ENCODE measurements at places on chromosomes 6 and 20.

GRCh38 chr6:21240709-21241108 is 352.8 kb upstream of the SOX4 start:
- no peak for DNase-seq

GRCh38 chr20:59850018-59850641 is 83.3 kb downstream of the SYCP2 start:
- no peak for DNase-seq

- no peak for DNase-seq
These were observed 120.9 kb upstream of the SLC2A12 start for GRCh38 chr6:134173366-134173725.

DNA sequence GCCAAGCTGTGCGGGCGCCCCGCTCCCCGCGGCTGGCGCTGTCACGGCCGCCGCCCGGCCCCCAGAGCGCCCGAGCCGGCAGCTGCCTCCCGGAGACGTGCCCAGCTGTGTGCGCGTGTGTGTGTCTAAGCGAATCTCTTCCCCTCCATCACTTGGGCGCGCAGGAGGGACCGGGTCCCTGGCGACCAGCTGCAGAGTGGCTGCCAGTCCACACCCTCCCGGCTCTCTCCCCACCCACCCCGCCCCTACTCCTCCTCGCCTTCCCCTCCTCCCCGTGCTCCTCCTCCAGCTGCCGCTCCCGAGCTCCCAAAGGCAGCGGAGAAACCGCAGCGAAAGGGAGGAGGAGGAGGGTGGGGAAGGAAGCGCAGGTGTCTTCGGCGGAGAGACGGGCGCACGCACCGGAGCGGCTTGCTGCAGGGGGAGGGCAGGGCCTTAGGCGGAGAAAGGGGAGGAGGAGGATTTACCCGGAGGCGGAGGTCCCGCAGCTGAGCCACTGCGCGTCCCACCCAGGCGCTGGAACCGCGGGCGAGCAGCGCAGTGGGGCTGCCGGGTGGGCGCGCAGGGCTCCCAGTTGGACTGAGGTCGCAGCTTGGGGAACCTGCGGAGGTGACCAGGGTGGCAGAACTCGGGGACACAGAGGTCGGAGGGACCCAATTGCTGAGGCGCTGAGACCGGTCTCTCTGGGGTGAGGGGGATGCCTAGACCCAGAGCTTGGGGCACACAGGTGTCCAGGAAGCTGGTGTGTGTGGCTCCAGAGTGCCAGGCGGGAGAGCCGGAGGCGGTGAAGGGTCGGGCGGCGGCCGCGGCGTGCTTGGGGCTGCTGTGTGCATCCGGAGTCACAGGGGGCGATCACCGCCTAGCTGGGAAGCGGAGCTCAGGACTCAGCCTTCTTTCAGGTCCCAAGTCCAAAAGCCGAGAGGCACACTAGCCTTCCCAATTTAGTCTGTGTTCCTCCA is at the start of gene HS3ST5:
HS3ST5 (minus strand) TSS at position 198 of the 956 bp plus-strand sequence. CDS start 280,178 bp downstream, outside the sequence.
- no peak for DNase-seq

DNA sequence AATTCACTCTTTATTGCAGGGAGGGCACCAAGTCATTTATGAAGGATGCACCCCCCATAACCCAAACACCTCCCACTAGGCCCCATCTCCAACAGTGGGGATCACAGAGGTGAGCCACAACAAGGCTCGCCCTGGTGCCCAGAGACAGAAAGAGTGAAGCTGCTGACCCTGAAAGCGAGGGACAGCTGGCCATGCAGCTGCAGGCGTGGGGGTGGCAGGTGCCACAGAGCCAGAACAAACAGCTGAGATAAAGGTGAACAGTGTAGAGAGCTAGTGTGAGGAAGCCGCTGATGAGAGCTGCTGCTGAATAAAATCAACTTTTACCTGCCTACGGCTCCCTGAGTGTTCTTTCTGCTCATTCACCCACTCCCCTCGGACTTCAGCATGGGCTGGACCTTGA is 18.8 kb upstream of the RGS17 start:
- DNase-seq, result no peak

GRCh38 chr6:138979813-138980668 is 8.0 kb downstream of the REPS1 start:
- DNase-seq, result peak; percentile 8

GRCh38 chr6:105204331-105204730 is 24.5 kb upstream of the POPDC3 start:
- no peak for DNase-seq

DNA sequence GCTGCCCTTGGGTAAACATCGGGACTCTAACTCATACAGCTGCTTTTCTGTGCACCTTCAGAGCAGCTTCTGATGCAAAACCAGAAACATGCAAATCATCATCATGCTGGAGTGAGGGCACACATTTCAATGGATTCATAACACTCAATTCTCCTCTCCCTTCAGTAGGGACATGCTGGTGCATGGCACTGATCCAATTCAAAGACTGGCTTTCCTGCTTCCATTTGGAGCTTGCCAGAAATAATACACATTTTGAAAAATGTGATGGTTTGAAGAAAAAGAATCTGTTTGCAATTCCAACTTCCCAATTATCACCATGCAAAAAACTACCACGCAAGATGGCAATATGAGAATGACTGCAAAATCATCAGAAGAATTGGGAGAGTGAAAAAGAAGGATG is 65.2 kb upstream of the PDE10A start:
- no peak for DNase-seq

- no peak for DNase-seq
These were observed 10.6 kb downstream of the SIRPG start for GRCh38 chr20:1646975-1647431.

- no peak for DNase-seq
These were observed 320.9 kb upstream of the CITED2 start for GRCh38 chr6:139695361-139695760.

DNA sequence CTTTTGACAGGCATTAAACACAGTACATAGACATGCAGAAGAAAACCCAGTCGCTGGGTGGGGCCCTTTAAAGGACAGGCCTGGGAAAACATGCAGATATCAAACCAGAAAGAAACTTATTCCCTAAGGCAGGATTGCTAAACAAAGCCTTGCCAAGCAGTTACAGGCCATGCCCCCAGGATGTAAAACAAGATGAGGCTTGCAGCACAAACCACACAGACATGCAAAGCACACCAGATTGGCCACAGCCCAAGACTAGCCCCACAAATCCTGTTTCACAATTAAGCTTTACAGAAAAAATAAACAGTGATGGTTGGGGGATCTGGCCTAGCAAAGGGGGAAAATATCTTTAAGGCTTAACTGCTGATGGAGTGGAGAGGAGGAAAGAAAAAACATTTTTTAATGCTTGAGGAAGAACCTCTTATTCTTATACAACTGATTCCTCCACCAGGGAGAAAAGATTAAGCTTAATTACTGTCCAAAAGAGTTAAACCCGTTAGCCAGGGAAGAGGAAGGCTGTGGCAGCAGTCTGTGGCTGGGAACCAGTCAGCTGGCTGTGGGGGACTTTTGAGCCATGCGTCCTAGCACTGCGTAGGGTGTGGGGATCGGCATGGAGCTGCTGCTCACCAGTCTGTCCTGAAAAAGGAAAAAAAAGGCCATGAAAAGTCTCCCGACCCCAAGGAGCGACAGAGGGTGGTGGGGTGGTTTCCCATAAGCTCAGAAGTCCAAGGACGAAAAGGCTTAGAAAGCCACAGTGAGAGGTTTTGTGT is 28.4 kb downstream of the COL19A1 start:
- no peak for DNase-seq

- no peak for DNase-seq
These were observed 426.0 kb downstream of the LMBRD1 start for GRCh38 chr6:69370763-69371162.

GRCh38 chr6:32932132-32932868 is 8.5 kb downstream of the HLA-DMB start:
- DNase-seq, result no peak

DNA sequence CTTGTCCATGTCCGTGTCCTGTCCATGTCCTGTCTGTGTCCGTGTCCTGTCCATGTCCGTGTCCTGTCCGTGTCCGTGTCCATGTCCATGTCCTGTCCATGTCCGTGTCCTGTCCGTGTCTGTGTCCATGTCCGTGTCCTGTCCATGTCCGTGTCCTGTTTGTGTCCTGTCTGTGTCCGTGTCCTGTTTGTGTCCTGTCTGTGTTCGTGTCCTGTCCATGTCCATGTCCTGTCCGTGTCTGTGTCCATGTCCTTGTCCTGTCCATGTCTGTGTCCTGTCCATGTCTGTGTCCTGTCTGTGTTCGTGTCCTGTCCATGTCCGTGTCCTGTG is 55.0 kb upstream of the BHLHE23 start:
- no peak for DNase-seq

- DNase-seq, result no peak
These were observed 20.3 kb downstream of the ENPP1 start for GRCh38 chr6:131828080-131828479.

- DNase-seq, result no peak
These were observed 12.4 kb downstream of the SERINC1 start for GRCh38 chr6:122459240-122459639.

DNA sequence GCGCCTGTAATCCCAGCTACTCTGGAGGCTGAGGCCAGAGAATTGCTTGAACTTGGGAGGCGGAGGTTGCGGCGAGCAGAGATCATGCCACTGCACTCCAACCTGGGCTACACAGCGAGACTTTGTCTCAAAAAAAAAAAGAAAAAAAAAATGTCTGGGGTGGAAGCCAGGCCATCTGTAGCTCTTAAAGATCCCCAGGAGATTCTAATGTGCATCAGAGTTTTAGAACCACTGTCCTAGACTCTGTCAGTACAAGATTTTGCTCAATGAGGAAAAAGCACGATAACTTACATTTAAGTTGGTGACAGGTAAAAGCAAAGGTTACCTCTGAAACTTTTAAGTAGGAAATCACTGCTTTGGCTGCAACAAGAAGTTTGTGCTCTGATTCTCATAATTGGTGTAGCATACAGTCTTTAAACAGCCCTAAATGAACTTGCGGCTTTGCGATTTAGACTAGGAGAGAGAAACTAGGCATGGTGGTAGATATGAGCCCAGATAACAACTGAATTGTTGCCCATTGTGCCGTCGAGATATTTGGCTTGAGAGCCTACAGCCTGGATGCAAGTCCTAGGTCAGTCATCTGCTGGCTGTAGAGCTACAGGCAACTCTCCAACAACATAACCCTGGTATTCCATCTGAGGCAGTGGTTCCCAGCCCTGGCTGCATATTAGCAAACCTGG is 67.2 kb downstream of the BACH2 start:
- no peak for DNase-seq

DNA sequence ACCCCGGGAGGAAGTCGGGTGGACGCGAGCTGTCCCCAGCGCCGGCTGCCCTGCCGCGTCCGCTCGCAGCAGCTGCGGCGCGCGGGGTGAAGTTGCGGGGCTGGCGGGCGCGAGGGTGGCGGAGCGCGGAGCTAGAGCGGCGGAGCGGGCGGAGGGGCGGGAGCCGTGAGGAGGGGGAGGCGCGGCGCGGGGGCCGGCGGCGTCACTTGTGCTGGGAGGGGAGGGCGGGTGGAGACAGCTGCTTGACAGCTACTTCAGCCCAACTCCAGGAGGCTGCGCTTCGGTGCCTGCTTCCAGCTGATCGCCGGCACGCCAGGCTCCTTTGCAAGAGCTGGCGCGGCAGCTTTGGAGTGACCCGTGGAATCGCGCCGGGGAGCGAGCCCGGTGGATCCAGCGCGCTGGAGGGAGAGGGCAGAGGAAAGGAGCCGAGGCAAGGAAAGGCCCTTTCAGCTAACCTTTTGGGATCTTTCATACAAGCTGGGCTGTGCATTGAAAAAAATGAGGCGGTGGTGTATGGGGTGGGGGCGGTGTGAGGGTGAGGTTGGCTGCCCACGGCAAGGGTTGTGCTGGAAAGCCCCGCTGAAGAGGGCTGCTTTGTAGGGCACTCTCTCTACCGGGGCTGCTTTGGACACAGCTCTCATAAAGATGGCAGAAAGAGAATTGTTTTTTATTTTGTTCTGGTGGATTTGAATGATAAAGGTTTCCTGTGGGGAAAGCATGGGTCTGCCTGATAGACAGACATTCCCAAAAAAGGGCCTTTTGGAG is 24.6 kb downstream of the RIPOR2 start:
- no peak for DNase-seq

- no peak for DNase-seq
These were observed 47.5 kb downstream of the RNASET2 start for GRCh38 chr6:166908811-166909210.

DNA sequence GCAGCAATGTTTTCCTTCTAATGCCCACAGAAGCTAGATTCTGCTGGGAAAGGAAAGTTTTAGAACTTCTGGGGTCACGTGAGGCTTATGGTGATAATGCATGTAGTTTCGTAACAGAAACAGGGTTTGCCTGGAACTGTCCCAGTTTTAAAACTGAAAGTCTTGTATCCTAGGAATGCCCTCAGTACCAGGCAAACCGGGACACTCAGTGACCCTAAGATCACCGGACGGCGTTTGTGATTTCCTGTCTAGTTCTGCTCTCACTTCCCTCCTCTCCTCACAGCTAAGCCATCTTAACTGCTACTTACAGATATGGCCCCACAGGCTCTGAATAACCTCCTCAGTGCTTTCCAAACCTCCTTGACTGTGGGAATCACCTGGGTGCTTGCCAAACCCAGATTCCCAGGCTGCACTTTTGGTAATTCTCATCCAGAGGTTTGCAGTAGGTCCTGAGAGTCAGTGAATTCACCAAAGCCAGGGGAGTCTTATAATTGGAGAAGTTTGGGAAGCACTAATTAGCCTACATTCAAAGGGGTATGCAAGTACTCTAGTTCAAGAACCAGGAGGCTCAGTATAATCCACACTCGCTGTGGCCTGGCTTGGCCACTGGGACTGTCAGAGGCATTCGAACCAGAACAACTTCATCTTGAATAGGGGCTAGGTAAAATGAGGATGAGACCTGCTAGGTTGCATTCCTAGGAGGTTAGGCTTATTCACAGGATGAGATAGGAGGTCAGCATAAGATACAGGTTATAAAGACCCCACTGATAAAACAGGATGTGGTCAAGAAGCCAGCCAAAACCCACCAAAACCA is 231.6 kb upstream of the MYLIP start:
- no peak for DNase-seq

GRCh38 chr6:54860739-54861138 is 14.2 kb downstream of the FAM83B start:
- DNase-seq, result no peak

DNA sequence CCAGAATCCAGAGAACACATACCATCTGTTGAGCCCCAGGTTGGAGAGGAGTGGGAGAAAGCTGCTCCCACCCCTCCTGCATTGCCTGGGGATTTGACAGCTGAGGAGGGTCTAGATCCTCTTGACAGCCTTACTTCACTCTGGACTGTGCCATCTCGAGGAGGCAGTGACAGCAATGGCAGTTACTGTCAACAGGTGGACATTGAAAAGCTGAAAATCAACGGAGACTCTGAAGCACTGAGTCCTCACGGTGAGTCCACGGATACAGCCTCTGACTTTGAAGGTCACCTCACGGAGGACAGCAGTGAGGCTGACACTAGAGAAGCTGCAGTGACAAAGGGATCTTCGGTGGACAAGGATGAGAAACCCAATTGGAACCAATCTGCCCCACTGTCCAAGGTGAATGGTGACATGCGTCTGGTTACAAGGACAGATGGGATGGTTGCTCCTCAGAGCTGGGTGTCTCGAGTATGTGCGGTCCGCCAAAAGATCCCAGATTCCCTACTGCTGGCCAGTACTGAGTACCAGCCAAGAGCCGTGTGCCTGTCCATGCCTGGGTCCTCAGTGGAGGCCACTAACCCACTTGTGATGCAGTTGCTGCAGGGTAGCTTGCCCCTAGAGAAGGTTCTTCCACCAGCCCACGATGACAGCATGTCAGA is 77.4 kb downstream of the ASXL1 start:
- DNase-seq, result no peak

GRCh38 chr6:132819405-132820161 is 5.2 kb downstream of the RPS12 start:
- DNase-seq, result no peak

Measured in stimulated activated naive B cell treated with anti-CD40 and anti-IgM and Interleukin-4, amounts not matched to agents 10 μg/mL and 1 μg/mL and 100 μg/mL, for 72 hours (primary cell).